ENCODE measurements at places on chromosomes 16 and 17.

DNA sequence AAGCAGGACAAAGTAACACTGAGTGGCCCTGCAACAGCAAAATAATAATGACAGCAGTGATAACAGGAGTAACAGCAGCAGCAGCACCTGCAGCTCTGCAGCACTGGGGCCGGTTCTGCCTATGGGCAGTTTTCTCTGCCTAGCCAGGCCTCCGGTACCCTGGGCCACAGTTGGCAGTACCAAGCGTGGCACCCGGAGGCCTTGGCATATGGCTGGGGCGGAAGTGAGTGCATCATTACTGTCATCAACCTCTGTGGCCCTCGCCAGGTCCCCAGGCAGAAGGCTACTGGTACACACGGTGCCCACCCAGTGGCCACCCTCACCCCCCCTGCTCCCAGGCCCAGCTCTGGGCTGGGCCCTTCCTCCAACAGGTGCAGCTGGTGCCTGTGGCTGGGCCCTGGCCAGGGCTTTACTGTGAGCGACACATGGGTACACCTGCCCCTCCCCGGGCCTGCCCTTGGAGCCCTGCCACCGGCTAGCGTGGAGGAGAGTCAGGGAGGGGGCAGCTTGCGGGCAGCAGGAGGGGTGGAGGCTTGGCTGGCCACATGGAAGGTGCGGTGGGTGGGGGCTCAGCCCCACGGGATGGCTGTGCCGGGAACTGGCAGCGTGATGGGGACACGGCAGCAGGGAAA, 3.0 kb downstream of the KCNJ12 start:
- DNase-seq = no peak

DNA sequence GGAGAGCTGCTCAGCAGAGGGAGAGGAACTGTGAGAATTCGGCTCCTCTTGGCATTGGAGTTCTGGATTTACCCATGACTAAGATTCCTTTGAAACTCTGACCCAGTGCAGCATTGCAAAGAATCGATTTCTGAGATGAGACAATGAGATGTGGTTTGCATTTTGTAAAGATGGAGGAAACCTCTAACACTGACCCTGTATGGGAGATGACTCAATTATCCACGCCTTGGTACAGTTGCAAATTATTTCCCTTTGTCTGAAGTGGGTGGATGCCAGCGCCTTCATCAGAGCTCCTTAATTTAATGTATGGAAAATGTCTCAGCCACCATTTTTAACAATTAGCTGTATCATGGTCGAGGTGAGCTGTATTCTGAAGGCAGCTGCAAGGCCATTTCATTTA, 53.4 kb downstream of the NUP93 start:
- no peak for DNase-seq

GRCh38 chr17:75821552-75821951, 22.7 kb downstream of the UNC13D start:
- no peak for DNase-seq

- no peak for DNase-seq
These were observed 171.1 kb downstream of the TANC2 start for GRCh38 chr17:63137163-63137562.

GRCh38 chr16:83045790-83046189, 419.0 kb downstream of the CDH13 start:
- no peak for DNase-seq

DNA sequence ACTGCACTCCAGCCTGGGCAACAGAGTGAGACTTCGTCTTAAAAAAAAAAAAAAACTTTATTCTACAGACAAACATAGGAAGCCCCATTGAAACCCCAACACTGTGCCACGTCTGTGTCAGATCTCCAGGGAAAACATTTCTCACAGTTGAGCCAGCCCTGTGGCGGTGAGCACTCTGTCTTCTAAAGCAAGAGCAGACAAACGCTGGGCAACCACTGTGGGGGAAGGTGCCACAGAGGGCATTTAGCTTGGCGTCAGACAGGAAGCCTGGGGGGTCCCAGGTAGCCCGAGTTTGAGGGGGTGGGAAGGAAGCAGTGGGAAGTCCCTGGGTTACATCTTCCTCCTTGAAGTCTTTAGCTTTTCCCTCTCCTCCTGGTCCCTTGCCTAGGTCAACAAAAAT, 16.0 kb downstream of the C17orf100 start:
- DNase-seq = no peak

DNA sequence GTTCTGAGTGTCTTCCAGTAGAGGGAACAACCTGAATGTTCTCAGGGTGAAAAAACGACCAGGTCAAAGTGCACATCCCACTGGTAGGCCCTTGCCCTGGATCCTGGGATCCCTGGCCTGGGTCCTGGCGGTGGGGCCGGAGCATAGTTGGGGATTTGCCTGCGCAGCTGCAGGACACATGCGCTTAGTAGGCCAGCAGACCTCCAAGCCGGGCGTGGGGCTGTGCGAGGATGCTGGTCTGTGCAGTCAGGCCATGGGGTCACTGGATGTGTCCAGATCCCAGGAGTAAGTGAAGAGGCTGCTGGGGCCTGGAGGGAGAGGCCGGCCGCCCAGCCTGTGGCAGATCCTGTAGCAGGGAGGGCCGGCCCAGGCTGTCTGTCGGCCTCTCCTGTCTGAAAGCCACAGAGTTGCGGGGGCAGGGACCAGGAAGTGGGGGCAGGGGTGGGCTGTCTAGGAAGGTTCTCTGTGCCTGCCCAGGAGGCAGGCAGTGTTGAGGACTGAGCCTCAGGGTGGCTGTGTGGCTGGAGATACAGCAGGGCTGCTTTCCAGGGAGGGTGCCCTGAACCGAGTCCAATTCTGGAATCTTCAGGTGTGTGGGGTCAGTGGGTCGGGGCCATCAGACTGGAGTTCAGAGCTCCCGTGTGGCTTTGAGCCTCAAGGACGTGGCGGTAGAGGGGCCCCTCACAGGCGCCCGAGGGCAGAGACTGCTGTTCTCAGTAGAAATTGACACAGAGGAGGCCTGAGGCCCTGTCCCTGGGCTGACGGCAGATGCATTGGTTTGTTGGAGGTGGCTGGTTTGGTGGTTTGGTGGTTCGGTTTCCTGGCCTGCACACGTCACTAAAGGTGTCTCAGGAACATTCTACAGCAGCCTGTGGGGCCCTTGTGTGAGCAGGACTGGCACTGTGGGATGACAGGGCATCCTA, 17.2 kb upstream of the NUDT16L1 start:
- DNase-seq = no peak

DNA sequence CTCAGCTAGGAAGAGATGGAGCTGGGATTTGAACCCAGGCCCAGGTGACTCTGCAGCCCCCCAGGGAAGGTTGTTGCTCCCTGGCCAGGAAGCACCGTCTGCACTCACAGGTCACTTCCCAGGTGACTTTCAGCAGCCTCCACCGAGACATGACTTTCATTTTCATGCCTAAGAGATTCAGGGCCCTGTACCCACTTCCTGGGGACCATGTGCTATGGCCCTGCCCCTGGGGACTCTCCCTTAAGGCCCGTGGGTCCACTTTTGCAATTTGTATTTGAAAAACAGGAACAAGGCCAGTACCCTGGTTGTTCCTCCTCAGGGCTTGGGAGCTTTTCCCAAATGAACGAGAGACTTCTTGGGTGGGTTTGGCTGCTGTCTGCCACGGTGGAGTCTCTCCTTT, 191.0 kb downstream of the IRF8 start:
- no peak for DNase-seq

DNA sequence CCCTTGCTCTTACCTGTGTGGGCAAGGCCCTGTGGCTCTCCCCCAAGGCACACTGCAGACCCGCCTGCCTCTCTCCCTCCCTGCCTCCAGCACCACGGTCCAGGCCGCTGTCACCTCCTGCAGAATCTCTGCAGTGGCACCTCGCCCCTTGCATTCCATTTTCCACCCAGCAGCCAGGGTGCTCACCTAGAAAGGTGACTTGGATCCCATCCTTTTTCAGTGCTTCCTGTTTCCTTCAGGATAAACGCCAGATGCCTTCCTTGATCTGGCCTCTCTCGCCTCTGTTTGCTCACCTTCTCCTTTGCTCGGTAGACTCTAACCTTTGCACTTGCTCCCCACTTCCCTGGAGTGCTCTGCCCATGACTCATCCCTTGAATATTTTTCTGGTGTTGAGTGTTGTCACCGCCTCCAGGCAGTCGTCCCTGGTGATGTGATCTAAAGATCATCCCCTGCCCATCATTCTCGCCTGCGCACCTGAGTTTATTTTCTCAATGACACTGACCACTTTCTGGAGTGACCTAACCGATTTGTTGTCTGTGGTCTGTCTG, 79.2 kb upstream of the LGALS9 start:
- DNase-seq = no peak

DNA sequence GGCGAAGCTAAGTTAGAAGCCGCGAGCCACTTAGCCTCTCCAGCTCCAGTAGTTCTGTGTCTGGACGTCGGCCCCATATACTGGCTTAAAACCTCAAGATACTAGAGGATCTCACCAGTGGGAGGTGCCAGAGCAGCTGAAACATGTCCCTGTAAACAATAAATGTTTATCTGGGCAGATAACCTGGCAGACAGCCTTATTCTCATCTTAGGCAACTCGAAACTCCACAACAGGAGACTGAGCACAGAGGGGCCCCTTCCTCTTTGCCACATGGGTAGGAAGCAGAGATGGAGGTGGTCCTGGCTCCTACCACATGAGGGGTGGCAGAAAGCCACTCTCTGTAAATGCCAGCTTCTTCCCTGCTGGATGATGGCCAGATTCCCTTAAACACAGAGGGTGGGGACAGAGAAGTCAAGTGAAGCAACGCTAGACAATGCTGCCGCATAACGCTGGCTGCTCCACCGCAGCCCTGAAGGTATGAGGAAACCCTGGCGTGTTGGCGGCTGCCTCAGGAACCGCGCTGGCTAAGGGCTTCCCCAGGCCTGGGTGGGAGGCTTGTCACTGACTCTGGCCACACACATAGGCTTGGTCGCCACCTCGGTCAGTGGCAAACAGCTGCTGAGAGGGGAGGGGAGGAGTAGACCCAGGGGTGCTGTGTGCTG, 67.9 kb downstream of the HIC1 start:
- peak; percentile 41 for DNase-seq
